Left renal cortex interstitium (tissue), 4 donors: ENCODE measurements at places on chromosomes 3 and 15. TPM values are rescaled to one million over a fixed set of nuclear protein-coding genes. Genes with fewer than 3 reads are reported as not detected.

The ZNF385D gene
- 13.8 TPM for polyA plus RNA-seq

The AADACL2 gene
- not detected for polyA plus RNA-seq

The PP2D1 gene
- 0.18 TPM for polyA plus RNA-seq

The A4GNT gene
- polyA plus RNA-seq, result 3.4 TPM

The GREM1 gene
- 0.25 TPM for polyA plus RNA-seq

The STAB1 gene
- polyA plus RNA-seq, result 37.6 TPM

The GABRB3 gene
- polyA plus RNA-seq, result 6.5 TPM

The RTP1 gene
- polyA plus RNA-seq, result not detected

DNA sequence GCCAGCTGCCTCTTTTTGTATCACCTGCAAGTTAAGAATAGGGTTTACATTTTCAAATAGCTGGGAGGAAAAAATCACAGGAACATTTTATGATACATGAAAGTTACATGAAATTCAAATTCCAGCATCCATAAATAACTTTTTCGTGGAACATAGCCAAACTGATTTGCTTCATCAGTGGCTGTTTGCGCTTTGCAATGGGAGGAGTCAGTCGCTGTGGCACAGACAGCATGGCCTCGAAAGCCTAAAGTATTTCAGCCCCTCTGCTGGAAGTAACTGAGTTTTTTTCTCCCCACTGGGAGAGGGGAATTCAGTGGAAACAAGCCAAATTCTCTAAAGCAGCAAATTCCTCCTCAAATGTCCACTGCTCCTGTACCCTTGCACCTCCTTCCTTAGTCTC is 271.9 kb downstream of the SUCLG2 start:
- DNase-seq, result no peak

- no peak for DNase-seq
Measured at GRCh38 chr15:25718169-25718536, 145.0 kb downstream of the ATP10A start.

DNA sequence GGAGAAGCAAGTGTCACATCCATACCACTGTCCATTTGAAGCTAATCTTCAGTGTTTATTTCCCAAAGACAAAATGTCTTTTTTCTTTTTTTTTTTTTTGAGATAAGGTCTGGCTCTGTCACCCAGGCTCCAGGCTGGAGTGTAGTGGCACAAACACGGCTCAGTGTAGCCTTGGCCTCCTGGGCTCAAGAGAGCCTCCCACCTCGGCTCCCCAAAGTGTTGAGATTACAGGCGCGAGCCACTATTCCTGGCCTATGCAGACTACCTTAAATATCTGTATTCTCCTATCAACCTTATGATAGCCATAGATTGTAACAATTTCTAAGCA is 27.7 kb upstream of the VPS33B start:
- DNase-seq, result no peak

DNA sequence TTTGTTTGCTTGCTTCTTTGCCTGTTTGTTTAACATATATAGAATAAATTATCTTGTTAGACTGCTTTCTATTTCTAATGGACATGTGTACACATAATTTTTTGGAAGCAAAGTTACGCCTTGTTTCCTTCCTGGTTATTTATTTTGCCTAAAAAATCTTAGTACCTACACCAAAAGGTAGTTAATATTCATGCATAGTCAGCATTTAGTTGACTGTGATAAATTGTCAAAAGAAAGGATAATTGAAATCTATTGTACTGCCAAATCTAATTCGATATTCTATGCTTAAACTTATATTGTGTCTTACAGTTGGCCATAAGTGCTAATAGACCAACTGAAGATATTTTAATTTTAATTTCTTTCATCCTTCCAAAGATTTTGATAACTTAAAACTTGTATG is 233.9 kb upstream of the ARL6 start:
- DNase-seq, result no peak

- DNase-seq, result no peak
Measured at GRCh38 chr3:159560214-159560979, 428.2 kb upstream of the IL12A start.

- no peak for DNase-seq
Measured at GRCh38 chr3:44509393-44509921, 32.0 kb upstream of the ZNF445 start.

DNA sequence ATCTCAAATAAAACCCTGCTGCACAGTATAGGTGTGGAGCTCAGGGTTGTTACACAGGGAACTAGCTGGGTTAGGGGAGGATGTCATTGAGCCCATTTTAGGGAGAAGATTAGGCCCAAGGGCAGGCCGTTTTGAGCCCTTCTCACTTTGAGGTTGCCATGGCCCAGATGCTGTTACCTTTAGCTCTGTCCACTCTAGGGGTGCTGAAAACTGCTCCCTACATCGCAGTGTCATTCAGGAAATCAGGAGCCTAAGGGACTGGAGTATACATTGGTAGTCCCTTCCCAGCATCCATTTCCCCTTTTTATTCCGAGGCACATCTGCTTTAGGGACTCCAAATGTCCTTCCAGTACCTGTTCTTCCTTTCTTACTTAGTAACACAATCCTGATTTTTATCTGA is 79.0 kb upstream of the SELENOK start:
- DNase-seq, result no peak

GRCh38 chr3:65777050-65777449 is 261.7 kb downstream of the MAGI1 start:
- no peak for DNase-seq

GRCh38 chr15:75149867-75150709 is 51.6 kb upstream of the C15orf39 start:
- no peak for DNase-seq

GRCh38 chr15:52822475-52822874 is 32.3 kb upstream of the ONECUT1 start:
- no peak for DNase-seq

DNA sequence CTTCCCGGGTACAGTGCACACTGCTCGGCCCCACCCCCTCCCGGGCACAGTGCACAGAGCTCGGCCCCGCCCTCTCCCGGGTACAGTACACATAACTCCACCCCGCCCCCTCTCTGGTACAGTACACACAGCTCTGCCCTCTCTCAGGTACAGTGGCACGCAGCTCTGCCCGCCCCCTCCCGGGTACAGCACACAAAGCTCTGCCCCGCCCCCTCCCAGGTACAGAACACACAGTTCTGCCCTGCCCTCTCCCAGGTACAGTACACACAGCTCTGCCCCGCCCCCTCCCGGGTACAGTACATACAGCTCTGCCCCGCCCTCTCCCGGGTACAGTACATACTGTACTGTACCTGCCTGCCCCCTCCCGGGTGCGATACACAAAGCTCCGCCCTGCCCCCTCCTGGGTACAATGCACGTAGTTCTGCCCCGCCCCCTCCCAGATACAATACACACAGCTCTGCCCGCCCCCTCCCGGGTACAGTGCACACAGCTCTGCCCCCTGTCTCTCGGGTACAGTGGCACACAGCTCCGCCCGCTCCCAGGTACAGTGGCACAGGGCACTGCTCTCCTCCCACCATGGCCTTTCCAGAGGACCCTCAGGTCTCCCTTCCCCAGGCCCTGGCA is 16.4 kb upstream of the PRR20G start:
- DNase-seq, result no peak

GRCh38 chr15:69648775-69649735 is 196.4 kb downstream of the RPLP1 start:
- DNase-seq, result no peak

- no peak for DNase-seq
Measured at GRCh38 chr3:189754356-189754755, 123.2 kb downstream of the TP63 start.

GRCh38 chr15:60118146-60118545 is 114.0 kb downstream of the FOXB1 start:
- no peak for DNase-seq

DNA sequence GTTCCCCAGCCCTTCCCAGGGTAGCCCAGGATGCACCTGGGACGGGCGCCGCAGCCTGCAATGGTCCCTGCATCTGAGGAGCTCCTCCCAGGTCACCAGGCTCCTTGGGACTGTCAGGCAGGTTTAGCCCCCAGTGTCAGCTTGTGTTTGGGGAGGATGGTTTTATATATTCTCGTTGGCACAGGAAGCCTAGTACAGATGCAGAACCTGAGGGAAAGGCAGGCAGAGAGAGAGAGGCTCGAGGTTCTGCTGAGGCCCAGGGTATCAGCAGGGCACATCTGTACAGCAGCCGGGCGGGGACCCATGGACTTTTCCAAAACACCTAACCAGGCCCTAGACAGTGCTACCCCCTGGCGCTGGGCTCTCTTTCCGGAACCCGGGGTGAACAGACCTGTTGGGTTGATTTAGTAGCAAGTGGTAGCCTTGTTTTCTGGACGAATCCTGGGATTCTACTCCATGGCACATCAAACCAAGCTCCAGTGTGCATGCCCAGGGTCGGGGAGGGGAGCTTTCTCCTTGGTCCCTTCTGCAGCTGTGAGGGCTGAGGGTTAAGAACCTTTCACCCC is 8.6 kb downstream of the PAK6 start:
- no peak for DNase-seq

GRCh38 chr3:3664935-3665334 is 134.3 kb upstream of the LRRN1 start:
- DNase-seq, result no peak
